ENCODE measurements at places on chromosomes 12 and 14.

DNA sequence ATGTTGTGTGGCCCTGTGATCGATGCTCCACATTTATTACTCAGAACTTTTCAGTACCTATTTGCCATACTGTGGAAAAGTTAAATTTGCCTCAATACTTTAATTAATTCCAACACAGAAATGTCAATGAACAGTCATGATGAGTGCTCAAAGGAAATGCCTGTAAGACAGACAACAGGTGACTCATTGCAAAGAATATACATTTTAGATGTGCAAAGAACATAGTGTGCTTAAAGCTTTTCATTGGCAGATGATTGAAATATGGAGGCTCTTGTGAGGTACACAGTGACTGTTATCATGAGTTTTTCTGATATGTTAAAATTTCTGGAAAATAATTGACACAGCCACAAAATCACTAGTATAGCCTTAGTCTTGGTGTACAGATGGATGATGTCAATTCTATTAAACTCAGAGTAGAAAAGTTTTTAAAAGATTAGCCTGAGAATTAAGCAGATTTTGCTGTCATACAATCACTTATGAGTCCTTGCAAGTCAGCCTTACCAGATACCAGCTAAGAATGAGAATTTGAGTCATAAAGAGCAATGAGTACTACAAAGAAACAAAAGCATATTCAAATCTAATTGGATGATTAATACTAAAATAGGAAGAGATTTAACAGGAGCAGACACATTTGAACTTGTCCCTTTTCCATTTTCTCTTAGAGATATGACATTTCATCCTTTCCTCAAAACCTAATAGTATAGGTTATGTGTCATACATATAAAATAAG is 544.1 kb downstream of the KCNH5 start:
- DNase-seq: no peak

- DNase-seq: no peak
Measured at GRCh38 chr12:113420996-113421595, 1.1 kb upstream of the SDSL start.

- no peak for DNase-seq
Measured at GRCh38 chr14:84937016-84937415, 592.9 kb upstream of the FLRT2 start.

- no peak for DNase-seq
Measured at GRCh38 chr12:22459838-22460490, 84.4 kb downstream of the C2CD5 start.

DNA sequence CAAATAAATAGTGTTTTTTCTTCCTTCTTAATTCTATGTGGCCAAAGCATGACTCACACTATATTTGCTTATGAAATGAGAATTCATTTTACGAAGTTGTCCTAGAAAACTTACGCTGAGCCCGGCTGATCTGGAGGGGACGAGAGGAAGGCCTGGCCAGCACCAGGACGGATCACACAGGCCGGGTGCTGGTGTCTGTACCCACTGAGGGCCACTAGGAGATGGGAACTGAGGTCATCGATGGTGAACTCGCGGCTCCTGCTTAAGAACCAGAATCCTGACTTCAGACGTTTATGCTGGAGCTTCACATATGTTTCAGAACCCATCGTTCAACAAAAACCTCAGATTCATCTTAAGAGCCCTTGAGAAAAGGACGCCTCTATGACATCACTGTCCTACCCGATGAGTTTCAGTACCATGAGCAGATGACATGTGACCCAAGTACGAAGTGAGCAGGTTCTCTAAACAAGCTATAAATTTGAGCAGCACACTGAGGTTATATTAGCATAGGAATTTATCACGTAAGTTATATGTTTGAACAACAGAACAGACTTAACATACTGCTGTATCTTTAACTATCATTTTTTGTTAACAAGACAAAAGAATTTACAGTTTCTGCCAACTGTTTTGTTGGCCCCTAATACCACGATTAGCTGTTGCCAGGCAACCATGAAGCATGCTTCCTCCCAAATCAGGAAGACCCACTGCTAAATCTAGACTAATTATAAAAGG is 111.9 kb downstream of the FOXN3 start:
- peak; percentile 58 for DNase-seq

- DNase-seq: no peak
Measured at GRCh38 chr14:84107835-84108343, 1422.1 kb upstream of the FLRT2 start.

Data from CD4-positive, alpha-beta T cell treated with Interleukin-15 for 1 hour (primary cell).